ENCODE measurements at places on chromosomes 12 and 14.

DNA sequence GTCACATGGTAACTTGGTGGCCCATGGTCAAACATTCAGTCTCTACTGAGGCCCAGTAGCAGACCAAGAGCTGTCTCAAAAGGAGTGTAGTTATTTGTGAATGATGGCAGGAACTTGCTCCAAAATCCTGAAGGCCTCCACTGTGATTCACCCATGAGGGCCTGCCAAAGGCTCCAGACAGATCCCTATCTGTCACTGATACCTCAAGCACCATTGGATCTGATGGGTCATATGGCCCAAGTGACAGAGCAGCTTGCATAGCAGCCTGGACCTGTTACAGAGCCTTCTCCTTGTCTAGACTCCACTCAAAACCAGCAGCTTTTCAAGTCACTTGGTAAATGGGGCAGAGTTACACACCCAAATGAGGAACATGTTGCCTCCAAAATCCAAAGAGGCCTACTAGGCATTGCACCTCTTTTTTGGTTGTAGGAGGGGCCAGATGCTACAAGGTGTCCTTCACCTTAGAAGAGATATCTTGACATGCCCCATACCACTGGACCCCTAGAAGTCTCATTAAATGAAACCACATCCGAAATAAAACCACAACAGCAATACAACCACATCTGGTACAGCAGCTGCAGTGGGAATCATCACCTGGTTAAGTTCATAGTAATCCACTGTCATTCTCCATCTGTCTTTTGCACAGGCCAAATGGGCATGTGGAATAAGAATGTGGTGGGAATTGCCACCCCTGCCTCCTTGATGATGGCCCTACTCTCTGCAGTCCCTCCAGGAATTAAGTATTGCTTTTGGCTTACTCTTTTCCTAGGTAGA lies 150.4 kb upstream of the MAX start:
- DNase-seq, result no peak

DNA sequence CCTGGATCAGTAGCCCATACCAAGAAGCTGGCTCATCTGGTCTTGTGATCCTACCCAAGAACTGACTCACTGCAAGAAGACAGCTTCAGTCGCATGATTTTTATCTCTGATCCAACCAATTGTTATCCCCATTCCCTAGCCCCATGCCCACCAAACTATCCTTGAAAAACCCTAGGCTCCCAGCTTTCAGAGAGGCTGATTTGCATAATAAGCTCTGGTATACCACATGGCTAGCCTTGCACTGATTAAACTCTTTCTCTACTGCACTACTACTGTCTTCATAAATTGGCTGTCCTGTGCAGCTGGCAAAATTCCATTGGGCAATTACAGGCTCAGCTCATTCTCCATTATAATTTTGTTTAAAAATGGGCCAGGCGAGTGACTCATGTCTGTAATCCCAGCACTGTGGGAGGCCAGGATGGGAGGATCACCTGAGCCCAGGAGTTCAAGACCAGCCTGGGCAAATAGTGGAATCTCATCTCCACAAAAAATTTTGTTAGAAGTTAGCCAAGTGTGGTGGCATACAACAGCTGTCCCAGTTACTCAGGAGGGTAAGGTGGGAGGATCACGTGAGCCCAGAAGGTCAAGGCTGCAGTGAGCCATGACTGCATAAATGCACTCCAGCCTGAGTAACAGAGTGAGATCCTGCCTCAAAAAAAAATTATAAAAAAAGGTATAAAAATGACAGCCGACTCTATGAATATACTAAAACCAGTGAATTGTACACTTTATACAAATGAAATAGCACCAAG lies 76.7 kb upstream of the EIF5 start:
- no peak for DNase-seq

GRCh38 chr12:12121061-12121460 lies 50.3 kb downstream of the BCL2L14 start:
- DNase-seq, result no peak

GRCh38 chr12:62260733-62261683 lies 804 bp downstream of the USP15 start:
- DNase-seq, result peak; percentile 65

DNA sequence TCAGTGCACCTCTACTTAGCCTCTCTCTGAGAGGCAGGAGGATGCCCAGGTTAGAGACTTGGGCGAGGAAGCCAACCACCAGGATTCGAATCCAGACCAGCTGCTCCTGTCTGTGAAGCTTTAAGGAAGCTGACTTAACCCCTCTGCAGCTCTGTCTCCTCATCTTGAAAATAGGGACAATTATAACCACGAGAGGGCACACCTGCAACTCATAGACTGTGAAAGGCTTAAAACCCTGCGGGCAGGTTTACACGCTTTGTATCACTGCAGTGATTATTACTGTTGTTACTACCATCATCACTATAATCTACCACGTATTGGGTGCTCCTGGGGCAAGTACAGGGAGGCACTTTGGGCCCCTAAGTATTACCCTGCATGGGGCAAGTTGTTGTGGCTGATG lies 379.8 kb downstream of the VRK1 start:
- peak; percentile 39 for DNase-seq

- no peak for DNase-seq
Measured at GRCh38 chr12:40614923-40615322, 77.3 kb upstream of the CNTN1 start.

DNA sequence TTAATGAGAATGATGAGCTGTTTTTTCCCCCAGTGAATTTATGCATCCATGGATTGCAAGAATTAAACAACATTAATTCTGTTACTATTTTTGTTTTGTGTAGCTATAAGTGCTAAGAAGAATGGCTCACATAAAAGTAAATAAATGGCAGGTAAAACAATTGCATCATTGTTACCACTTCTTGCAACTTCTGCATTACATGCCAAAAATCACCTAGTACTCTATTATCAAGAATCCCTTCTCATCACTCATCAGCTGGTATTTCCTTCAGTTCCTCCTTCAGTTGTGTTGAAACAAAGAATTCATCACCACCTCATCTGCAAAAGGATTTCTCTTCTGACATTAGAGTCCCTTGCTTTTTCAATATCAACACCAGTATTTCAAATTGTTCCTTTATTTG lies 773 bp downstream of the A2M start:
- DNase-seq, result no peak

- no peak for DNase-seq
Measured at GRCh38 chr14:20489093-20489994, 16.0 kb upstream of the RNASE10 start.

DNA sequence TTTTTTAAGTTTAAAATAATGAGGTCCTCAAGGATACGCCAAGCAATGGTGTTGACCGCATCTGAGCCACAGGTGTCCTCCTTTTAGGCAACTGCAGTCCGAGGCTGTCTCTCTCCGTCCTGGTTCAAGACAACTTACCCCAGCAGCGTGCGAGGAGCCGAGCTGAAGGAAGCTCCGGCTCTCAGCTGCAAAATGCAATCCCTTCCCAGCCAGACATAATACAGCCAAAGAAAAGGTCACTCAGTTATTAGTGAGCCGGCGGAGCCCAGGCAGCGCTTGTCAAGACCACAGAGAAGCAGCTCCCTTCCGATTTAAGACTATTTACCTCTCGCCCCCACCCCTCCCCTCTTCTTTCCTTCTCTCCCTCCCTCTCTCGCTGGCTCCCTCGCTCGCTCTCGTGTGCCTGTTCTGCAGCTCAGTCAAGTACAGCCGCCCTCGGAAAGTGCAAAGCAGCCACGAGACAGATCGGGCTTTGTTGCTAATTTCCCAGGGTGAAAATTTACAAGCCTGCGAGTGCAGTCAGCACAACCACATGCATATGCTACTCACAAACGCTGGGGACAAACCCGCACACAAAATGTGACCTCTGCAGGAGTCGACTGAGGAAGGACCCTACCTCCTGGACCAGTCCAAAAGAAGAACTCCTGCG lies 363 bp upstream of the LMO3 start:
- peak; percentile 58 for DNase-seq

- DNase-seq, result no peak
Measured at GRCh38 chr12:62640910-62641448, 174.4 kb downstream of the MON2 start.

DNA sequence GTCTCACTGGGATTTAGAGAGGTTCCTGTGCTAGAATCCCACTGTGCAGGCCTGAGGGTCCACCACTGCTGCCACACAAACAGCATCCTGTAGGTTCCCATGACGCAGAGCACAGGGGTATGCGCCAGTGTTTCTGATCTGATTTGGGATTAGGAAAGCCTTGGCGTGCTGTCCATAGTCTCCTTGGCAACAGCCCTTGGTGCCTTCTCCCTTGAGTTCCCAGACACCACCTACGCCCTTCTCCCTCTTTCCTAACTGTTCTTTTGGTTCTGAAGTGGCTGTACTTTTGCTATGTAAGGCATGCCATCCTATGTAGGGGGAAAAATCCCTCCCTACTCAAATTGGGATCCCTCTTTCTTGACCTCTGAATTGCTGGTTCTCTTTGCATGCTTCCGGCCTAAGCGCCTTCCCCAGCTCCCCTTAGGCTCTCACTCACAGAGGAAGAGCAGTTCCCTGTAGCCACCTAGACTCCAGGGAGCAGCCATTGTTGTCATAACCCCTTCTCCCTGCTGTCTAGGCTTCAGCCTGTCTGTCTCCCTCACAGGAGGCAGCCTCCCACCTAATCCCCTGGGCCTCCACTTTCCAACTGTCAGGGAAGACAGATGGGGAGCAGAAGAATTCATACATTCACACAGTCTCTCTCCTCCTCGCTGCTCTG lies 14.8 kb upstream of the RIC8B start:
- no peak for DNase-seq

DNA sequence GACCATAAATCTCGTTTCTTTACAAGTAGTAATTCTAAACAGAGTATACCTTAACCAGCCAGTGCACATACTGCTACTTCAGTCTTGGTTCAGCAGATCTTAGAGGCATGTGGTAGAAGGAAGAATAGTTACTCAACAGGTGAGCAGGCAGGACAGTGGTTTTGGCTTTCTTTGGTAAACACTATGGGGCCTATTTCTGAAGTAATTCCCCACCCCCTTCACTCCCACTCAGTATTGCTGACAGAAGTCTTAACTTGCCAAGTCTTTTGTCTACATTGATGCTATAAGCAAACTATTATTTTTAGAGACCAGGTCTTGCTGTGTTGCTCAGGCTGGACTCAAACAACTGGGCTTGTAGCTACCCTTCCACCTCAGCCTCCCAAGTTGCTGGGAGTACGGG lies 68.5 kb downstream of the FBXO34 start:
- DNase-seq, result no peak

GRCh38 chr12:2384029-2384386 lies 331.2 kb downstream of the CACNA1C start:
- DNase-seq, result no peak

- DNase-seq, result no peak
Measured at GRCh38 chr12:22665476-22665875, 40.5 kb downstream of the ETNK1 start.

- no peak for DNase-seq
Measured at GRCh38 chr14:70888681-70889175, 18.5 kb upstream of the PCNX1 start.

GRCh38 chr12:123099560-123100192 lies 51.2 kb downstream of the PITPNM2 start:
- DNase-seq, result no peak

DNA sequence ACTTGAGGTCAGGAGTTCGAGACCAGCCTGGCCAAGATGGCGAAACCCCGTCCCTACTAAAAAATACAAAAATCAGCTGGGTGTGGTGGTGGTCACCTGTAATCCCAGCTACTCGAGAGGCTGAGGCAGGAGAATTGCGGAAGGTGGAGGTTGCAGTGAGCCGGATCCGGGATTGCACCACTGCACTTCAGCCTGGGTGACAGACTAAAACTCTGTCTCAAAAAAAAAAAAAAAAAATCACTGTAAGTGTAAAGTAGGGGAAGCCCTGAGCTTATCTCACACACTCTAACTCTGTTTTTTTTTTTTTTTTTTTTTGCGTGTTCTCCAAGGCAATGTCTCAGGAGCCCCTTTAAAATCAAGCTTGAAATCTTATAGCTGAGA lies 421 bp upstream of the RBMS2 start:
- no peak for DNase-seq

- DNase-seq, result no peak
Measured at GRCh38 chr12:75437564-75437963, 43.0 kb upstream of the GLIPR1 start.

Measured in neural progenitor cell (in vitro differentiated cells).